Large intestine (tissue), 12 donors: ENCODE measurements at places on chromosomes 6 and 20.

DNA sequence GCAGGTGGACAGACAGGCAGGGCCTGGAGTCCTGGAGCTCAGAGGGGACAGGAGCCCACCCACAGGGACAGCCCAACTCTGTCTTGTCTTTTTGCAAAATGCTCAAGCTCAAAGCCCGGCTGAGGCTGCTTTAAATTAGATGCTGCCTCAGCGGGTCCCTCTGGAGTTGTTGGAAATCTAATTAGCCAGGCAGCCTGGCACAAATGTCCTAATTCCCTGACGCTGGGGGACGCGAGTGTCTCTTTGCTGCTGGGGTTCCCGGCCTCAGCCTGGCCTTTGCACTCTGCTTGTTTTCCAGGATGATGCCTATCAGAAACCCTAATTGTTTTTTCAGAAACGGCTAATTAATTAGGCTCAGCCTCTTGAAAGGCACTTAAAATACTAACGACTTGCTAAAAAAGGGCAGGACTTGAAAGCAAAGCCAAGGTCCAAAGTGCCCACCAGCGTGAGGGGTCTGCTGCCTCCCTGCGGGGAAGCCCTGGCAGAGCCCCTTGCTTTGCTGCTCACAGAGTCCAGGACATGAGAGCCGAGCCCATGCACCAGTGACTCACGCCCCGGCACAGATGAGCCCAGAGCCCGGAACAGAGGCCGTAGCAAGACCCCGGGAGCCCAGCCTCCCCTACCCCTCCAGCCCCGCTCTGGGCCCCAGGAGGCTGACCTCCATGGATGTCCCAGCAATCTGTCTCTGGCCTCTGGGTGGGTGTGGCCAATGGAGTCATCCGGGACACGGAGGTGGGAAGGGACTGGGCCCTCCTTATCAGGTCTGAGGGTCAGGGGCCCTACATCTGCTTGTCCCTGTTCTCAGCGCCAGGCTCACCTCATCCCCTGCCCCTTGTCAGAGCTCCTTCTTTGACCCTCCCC is 46.0 kb upstream of the BHLHE23 start:
- DNase-seq: no peak
- H3K4me1 ChIP-seq: no peaks in the 10 kb centered on the region
- no peaks in the 10 kb centered on the region for H3K36me3 ChIP-seq
- no peak overlapping the region for H3K4me3 ChIP-seq
- H3K27me3 ChIP-seq: peaks cover under 1% of the 10 kb centered on the region

DNA sequence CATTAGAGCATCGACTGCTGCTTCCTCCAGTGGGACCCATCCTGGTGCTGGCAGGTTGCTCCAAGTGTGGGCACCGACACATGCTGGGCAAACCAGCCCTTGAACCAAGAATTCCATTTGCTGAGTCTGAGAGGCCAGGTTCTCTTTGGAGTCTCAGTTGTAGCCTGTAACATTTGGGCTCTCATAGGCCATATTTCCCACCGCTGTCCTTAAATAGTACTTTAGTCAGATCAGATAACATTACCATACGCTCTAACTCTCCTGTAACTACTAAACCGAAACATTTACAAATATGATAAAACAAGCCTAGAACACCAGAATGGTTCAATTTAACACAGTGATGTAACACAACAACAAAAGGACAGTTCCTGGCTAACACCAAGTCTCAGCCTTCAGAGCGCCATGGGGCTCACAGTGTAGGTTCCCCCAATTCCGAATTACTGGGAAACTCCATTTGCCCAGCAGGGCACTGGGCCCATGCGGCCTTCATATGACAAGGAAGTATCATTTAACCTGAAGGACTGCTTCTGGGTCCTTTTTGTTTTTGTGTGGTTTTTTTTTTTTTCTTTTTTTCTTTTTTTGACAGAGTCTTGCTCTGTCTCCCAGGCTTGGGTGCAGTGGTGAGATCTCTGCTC is 28.4 kb upstream of the CD93 start:
- H3K4me3 ChIP-seq: no peak overlapping the region
- H3K36me3 ChIP-seq: no peaks in the 10 kb centered on the region
- no peak overlapping the region for H3K27ac ChIP-seq
- no peaks in the 10 kb centered on the region for H3K4me1 ChIP-seq
- H3K27me3 ChIP-seq: no peaks in the 10 kb centered on the region
- DNase-seq: no peak

DNA sequence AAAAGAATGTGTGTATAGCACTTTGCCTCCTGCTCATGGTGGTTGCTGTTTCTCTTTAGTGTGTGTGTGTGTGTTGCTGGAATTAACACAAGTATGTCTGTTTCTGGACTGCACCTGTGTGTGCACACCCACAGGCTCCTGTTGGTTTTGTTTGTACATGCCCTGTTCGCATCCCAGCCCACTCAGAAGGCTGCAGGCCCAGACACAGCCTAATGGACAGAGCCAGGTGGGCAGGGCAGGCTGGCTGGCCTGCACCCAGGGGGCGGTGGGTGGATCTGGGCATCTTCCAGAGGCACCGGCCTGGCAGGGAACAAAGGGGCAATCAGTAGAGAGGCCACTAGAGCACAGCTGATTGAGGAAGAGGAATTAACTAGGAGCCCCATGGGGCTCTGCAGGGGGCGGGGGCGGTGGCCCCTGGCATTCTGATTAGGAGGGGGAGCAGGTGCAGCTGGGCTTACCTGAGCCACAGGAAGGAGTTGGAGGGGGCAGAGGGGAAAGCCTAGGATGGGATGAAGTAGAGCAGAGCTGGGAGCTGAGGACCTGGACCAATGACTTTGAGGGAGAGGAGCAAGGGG is 21.9 kb downstream of the CD40 start:
- H3K27ac ChIP-seq: no peak overlapping the region
- peaks cover 40% of the 10 kb centered on the region for H3K27me3 ChIP-seq
- H3K4me3 ChIP-seq: no peak overlapping the region

DNA sequence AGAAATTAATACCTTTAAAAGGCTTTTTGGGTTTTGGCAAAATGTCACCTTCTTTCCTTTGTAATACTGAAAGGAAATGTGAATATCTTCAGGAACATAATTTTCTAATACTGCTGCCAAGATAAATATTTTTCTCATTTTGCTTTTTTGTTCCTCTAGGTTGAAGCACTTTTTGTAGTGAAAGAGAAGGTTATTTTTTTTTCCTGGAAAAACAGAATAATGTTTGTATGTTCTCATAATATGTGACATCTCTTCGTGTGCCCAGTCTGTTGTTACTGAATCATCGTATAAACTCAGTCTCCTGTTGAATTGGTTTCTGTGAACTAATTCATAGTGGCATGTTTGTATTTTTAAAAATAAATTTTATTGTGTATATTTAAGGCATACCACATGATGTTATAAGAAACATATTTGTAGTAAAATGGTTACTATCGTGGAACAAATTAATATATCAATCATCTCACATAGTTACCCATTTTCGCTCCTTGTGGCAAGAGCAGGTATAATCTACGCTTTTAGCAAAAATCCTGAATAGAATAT is 74.4 kb downstream of the SH3BGRL2 start:
- no peaks in the 10 kb centered on the region for H3K27me3 ChIP-seq
- no peak for DNase-seq
- H3K4me1 ChIP-seq: no peaks in the 10 kb centered on the region
- H3K4me3 ChIP-seq: no peak overlapping the region
